Endothelial cell of coronary artery (primary cell): ENCODE measurements at places on chromosomes 4 and X. TPM values are rescaled to one million over a fixed set of nuclear protein-coding genes. Genes with fewer than 3 reads are reported as not detected.

SLC49A3 gene
- total RNA-seq = 1.7 and 3.3 TPM in 2 replicates

NXF2 gene
- not detected in 2 replicates for total RNA-seq

CLGN gene
- total RNA-seq = 0.09 and 0.54 TPM in 2 replicates

C1GALT1C1 gene
- 42.3 and 47.4 TPM in 2 replicates for total RNA-seq

RAI2 gene
- total RNA-seq = 0.09 TPM in 1 of 2 replicates, not detected in the other

SLITRK4 gene
- 3.6 and 21.9 TPM in 2 replicates for total RNA-seq

TMPRSS11A gene
- not detected in 2 replicates for total RNA-seq

COX7B2 gene
- total RNA-seq = not detected in 2 replicates

STAG2 gene
- 82.2 and 86.4 TPM in 2 replicates for total RNA-seq
